ENCODE measurements at places on chromosomes 1 and 21. TPM values are rescaled to one million over a fixed set of nuclear protein-coding genes. Genes with fewer than 3 reads are reported as not detected.

The DRAM2 gene
- total RNA-seq = 27.7 TPM

The PER3 gene
- total RNA-seq = 19.8 TPM

The WNT3A gene
- not detected for total RNA-seq

The ZNF683 gene
- not detected for total RNA-seq

The FCMR gene
- 5.4 TPM for total RNA-seq

All from thoracic aorta (tissue), 2 donors.